ENCODE measurements at places on chromosomes 3 and 15.

GRCh38 chr3:124115956-124116355, 124.0 kb upstream of the ROPN1 start:
- no peak for DNase-seq

DNA sequence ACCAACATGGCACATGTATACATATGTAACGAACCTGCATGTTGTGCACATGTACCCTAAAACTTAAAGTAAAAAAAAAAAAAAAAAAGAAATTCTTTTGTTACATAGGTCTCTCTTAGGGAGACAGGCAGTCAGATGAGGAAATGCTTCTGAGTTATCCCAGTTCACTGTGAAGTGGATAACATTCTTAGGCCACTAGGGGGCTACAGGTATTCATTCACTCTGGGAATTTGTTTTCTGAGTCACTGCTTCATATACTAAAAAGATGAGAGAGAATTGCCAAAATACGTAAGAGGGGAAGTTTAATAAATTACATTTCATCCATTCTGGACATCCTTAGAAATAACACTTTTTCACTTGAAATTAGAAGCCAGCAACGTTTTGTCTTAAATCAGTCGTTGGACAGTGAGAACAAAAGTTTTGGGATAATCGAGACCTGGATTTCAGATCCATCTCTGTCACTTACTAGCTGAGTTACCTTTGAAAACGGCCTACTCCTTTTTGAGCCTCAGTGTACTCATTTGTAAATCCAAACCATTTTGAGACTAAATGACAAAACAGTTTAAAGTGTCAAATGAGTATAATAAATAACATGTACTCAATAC, 738.4 kb upstream of the ALCAM start:
- DNase-seq: no peak

- no peak for DNase-seq
These were observed 962.3 kb downstream of the EPHA3 start for GRCh38 chr3:90069748-90070147.

DNA sequence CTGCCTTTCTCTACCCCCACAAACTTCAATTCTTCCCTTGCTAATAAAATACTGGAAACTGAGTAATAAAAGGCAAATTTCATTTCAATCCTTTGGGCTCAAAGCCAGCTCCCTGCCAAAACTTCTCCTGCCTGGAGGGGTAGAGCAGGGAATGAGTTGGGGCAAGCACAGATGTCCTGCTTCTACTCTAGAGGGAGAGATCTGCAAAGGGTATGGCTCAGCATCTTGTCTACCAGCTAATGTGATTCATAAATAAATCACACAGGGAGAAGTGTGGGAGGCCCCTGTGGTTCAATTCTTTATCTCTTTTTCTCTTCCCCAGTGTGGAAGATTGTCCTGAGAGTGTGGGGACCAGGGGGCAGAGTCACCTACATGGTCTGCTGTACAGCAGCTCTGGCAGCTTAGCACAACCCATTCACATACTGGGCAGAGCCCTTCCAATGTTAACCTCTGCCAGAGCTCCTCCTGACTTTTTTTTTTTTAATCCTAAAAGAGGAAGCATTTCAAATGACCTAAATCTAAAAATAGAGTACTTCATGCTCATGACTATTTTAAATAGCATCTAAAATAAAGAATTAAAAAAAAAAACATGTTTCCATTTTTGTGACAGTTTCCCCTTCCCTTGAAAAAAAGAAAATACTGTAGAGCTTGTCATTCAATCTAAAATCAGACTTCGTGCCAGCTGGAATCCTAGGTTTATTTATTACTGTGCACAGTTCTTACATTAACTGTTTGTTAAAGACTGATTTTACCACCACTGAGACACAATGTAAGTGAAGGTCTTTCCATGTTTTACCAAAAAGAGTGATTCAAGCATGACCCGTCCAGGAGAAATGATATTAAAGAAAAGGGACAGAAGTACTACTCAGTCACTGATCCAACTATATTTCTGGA, 1083.7 kb upstream of the CFAP20DC start:
- DNase-seq: no peak
